ENCODE measurements at places on chromosomes 5 and 9.

DNA sequence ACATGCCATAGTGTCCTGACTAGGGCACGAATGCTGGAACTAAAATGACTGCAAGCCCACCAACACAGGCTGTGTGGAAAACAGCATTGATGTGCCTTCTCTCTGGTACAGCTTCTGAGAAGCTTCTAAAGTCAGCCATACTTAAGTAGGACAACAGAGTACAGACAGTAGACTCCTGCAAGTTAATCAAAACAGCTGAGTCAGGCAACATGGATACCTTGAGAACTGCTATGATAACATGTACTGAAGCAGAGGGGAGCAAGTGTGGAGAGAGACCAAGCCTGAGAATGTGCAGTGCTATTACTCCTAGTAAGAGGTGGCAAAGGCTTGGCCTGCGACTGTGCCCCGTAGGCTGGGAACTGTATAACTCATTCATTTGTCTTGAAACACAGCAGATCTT, 2.5 kb downstream of the ISCA1 start:
- no peak for DNase-seq

DNA sequence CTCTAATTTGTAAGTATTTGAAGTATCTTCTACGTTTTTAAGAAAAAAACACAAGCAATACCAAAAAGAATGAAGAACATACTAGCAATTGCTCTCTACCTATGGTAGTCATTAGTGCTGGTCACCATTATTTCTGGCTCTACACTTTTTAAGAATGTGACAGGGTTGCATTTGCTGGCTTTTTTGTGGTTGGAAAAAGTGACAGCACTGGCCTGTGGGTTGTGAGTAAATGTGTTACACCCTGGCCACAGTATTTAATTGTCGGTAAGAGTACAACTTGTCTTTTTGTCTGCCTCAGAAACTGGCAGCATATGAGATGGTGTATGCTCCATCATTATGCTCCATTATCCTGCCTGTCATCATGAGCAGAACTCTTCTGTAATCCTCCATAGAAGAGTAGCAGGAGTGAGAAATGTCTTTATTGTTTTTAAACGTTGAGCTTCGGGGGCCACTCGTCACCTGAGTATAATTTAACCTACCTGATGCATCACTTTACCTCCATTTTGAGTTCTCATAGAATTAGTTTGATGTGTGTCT, 449.8 kb downstream of the ISL1 start:
- no peak for DNase-seq

GRCh38 chr5:102765350-102765749, 10.2 kb downstream of the PAM start:
- no peak for DNase-seq

DNA sequence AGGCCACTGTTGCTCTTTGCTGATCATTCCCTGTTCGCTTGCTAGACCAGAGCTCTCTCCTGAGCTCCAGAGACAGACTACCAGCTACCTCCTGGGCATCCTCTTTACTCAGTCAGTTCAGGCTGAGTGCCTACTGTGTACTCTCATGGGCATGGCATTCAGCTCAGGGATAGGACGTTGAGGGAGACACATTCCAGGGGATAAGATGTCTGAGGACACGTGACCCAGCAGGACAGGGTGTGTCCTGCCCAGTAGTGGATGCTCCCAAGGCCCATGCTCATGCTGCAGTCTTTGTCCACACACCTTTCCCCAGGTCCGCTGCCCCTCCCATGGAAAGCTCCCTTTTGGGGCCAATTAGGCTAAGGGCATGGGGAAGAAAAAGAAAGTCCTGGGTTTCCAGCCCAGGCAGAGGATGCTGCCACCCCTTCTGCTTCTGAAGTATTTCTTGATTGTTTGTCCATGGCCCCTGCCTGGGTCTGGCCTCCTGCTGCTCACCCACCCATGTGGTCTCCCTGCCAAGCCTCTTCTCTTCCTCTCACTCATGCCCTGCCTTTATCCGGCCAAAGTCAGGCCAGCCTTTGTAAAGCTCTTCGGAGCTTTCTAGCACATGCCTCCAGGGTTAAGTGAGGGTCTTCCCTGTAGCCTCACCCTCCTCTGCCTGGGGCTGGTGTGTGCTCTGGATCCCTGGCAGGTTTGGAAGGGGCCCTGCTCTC, 60.5 kb upstream of the PITX1 start:
- DNase-seq = no peak

- no peak for DNase-seq
Measured at GRCh38 chr9:95003689-95004410, 277.4 kb downstream of the AOPEP start.

GRCh38 chr5:173920024-173920753, 32.0 kb downstream of the CPEB4 start:
- DNase-seq = no peak

GRCh38 chr5:95993776-95994175, 32.1 kb upstream of the ELL2 start:
- DNase-seq = no peak

- DNase-seq = no peak
Measured at GRCh38 chr5:149733129-149733900, 3.2 kb downstream of the PPARGC1B start.

- DNase-seq = no peak
Measured at GRCh38 chr5:135635451-135635850, 56.7 kb upstream of the CXCL14 start.

DNA sequence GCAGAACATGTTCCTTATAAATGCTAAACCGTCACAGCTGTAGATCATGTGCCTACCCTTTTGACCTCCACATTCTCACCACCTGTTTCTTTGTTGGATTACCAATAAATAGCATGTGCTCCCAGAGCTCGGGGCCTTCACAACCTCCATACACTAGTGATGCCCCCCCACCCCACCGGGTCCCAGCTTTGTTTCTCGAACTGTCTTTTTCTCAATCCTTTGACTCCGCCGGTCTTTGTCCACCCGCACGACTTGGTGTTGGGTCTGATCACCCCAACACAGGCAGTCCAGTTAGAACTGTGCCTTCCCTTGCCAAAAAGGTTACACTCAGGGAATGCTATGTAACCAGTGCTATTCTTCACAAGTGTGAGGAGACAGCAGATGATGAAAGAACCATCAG, 485.9 kb upstream of the C9orf72 start:
- DNase-seq = no peak

- no peak for DNase-seq
Measured at GRCh38 chr9:96638606-96639364, 16.3 kb downstream of the PRXL2C start.

DNA sequence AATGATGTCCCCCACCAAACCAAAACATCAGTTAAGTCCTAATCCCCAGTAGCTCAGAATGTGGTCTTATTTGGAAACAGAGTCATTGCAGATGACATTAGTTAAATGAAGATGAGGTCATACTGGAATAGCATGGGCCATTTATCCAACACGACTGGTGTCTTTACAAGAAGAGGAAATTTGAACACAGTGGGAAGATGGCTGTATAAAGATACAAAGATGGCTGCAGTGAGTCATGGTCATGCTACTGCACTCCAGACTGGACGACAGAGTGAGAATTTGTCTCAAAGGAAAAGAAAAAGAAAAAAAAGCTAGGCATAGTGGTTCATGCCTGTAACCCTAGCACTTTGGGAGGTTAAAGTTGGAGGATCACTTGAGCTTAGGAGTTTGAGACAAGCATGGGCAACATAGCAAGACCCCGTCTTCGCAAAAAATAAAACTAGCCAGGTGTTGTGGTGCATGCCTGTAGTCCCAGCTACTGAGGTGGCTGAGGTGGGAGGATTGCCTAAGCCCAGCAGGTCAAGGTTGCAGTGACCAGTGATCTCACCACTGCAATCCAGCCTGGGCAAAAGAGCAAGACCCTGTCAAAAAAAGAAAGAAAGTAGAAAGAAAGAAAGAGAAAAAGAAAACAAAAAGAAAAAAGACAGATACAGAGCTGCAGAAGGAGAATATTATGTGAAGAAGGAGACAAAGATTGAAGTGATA, 130.0 kb upstream of the CDKN2B start:
- DNase-seq = no peak

DNA sequence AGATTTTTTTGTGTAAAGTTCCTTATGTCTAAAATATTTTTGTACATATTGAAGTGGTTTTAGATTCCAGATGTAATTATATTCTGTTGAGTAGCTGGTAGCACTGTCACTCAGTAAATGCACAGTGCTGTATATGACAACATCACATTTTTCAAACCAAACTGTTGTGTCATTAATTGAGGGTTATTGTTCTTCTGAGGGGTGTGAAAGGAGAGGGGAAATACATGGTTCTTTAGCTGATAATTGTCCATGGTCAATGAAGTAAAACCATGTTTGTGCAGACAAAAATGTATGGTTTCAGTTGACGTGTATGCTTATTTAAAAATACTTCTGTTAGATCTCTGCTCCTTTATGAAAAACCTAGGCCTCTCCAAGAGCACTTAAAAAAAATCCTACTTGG, 3.3 kb downstream of the ZNF462 start:
- DNase-seq = no peak

DNA sequence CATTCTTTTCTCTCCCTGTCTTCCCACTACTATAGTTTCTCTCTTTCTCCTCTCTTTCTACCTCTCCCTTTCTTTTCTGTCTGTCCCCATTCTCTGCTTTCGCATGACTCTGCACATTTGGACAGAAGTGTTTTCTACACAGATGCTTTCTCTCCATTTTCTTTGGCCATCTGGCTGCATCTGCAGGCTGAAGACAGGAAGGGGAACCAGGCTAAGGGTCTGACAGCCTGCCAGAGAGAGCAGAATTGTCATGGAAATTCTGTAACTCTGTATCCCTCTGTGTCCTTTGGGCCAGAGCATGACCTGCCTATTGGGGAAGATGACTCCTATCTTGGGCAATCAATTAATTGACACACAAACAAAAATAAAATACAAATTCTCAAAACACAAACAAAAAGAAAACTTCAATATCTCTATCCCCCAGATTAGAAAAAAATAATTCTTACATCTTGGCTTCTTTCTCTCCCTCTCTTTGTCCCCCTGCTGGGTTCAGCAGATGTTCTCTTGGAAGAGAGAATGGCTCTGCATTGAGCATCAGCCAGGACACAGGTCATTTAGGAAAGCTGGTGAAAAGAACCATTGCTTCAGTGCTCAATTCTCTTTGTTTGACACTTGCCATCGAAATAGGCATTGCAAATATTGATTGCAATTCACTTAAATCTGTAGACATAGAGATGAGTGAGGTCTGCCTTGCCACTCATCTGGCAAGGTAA, 415.9 kb upstream of the KLF4 start:
- no peak for DNase-seq

- no peak for DNase-seq
Measured at GRCh38 chr5:147408980-147409379, 100.9 kb downstream of the DPYSL3 start.

DNA sequence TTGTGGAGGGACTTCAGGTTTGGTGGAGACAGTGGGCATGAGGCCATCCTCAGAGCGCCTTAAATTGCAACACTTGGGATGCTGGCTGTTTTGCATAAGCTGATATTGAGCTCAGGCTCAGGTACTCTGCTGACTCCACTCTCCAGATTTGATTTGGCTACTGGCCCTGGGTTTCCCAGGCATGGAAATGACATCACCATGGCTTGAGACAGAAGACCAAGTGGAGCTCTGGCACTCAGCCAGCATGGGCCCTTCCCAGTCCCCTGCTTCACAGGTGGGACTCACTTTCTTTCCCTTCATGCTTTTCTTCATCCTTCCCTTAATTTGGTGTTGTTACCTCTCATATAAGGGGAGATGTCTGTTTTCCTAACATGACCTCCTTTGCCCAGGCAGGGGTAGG, 72.0 kb upstream of the IL12B start:
- DNase-seq = no peak

DNA sequence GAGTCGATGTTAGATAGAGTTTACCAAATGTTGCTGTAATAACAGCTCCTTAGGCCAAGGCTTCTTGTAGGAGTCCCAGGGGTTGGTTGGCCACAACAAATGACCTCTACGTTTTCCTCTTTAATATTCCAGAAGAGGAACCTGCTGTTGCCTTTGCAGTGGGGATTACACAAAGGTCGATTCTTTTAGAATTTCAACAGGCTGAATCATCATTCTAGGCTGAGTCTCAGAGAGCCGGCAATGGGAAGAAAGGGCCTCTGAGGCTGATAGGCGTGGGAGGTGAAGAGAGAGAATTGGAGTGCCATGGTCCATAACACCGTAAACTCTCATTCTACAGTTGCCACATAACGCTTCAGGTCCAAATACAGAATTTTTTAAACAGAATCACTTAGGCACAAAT, 405.9 kb upstream of the DAP start:
- DNase-seq = no peak

DNA sequence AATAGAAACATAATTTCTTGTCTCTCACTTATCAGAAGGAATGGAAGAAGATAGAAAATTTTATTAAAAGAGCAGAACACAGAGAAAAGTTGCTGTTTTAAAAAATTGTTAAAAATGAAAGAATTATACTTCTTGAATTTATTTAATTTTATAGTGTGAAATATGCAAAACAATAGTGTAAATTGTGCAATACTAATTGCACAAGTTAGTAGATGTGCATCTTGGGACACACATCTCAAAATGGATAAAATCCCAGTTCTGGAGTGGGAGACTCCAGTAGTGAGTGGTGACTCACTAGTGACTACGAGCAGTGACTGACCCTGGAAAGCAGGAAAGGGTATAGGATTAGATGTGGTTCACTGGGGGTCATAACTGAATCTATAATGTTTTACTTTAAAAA, 223.2 kb downstream of the MSX2 start:
- no peak for DNase-seq

DNA sequence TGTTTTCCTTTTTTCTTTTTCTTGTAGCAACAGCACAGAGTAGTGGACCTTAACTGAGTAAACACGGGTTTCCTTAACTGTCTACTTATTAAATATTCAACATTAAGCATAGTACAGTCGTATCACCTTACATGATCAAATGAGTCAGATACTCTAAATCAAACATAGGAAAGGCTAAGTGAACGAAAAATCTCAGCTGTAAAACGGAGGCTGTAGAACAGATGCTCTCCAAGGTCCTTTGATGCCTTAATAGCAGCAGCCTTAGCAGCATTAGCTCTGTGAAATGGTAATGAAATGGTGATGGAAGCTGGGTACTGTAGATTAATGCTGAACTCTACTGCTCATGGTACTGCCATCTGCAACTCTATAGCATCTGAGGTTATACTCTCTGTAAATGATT, 1433.3 kb upstream of the C9orf72 start:
- no peak for DNase-seq

DNA sequence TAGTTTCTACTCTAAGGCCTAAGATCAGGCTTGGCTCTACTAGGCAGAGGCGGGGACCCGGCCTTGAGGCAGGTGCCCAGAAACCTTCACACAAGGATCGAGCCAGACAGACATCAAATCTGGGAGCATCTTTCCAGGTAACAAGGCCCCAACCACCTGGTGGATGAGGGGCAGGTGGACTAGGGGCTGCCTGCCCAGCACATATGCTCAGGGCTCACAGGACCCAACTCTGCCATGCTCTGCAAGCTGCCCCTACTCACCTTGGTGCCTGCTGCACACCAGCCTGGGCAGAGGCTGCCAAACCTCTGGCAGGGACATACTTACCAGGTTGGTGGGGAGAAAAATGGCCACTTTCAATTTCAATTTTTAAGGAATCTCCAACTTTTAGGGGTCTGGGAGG, 2.2 kb upstream of the ZNF618 start:
- no peak for DNase-seq

DNA sequence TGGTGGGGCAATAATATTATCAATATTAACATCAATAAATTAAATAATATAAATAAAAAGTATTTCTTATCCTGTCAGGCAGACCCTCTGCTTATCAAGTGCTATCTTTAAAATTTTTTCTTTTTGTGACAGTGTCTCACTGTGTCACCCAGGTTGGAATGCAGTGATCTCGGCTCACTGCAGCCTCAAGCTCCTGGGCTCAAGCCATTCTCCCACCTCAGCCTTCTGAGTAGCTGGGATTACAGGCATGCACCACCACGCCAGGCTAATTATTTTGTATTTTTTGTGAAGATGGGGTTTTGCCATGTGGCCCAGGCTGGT, 53.2 kb downstream of the NDST1 start:
- no peak for DNase-seq

Measured in HFF-Myc (cell line).